ENCODE measurements at places on chromosomes 12 and 14.

DNA sequence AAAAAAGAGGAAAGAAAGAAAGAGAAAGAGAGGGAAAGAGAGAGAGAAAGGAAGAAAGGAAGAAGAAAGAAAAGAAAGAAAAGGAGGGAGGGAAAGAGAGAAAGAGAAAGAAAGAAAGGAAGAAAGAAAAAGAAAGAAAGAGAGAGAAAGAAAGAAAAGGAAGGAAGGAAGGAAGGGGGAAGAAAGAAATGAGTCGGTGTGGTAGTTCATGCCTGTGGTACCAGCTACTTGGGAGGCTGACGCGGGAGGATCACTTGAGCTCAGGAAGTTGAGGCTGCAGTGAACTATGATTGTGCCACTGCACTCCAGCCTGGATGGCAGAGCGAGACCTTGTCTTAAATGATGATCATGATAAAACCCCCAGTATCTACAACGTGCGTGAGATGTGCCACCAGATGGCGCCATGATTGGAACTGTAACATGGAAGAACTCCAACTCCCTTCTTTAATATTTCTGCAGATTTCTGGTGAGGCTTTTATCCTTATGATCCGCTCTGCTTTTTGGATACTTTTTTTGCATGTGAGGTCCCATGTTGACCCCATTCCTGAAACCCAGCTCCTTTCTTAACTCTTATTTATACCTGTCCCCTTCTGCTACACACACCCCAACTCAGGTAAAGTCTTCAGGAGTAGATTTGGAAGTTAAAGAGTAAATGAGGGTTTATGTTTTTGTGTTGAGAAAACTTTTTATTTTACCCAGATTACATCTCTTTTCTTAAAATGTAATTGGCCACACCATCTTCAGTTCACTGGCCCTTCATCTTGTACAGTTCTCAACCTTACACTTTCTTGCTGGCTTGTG lies 25.6 kb downstream of the RNASE10 start:
- DNase-seq, result peak; percentile 39

- DNase-seq, result no peak
Observed at GRCh38 chr12:53696285-53696654, 20.4 kb upstream of the ATP5MC2 start.

DNA sequence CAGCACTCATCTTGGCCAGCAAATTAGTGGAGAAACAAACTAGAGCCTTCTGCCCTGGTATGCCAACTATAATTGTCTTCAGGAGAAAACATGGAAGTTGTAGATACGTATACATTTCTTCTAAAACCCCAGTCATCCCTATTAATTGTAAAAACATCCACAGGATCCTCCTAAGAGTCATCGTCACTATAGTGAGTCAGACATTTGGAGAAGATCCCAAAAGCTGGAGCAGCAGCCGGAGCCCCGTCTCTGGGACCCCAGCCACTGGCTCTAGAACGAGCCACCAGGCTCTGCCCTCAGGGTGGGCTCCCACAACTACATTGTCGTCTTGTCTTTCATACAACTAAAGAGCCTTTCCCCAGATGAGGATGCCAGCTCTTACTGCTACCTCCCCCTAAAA lies 15.5 kb downstream of the PRKAB1 start:
- no peak for DNase-seq

GRCh38 chr14:53519137-53519536 lies 366.0 kb upstream of the DDHD1 start:
- DNase-seq, result no peak

DNA sequence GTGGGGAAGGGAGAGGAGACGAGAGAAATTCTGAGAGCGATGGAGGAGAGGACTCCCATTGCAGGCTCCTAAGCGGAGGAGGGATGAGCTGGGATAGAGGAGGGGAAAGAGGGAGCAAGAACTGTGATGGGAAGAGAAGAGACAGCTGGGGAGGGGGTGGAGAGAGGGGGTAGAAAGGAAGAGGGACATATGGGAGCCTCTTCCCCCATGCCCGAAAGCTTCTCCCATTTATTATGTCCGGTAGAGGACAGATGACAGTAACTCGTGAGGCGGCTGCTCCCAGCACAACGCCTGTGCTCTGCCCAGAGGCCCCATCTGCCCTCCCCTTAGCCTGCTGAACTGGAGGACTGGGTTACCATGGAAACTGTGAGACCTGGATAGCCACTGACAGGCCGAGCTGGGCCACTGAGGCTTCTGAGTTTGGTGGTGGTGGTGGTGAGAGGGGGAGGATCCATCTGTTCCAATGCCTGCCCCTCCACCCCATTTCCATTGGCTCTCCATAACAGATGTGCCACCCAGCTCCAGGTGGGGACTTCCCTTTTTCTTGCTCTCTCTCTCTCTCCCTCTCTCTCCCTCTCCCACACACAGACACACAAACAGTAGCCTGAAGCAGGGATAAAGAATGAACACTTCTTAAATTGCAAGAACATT lies 8.3 kb downstream of the CPNE6 start:
- DNase-seq, result no peak

DNA sequence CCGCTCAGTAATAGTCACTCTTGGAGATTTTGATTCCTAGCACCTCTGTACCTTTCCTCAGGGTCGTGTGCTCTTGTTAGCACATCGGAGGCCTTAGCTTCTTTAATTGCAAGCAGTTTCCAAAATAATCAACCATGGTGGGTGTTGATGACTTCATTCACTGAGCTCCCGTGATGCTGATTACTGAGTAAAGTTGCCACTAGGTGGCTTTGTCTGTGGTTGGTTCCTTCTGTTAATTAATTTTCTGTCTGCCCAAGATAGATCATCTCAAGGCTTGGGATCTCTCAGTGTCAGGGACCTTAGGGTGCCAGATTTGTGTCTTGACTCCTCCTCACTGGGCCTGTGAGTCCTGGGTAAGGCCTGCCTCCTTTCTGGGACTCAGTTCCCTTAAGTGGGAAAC lies 54.3 kb downstream of the PTPN11 start:
- DNase-seq, result no peak

DNA sequence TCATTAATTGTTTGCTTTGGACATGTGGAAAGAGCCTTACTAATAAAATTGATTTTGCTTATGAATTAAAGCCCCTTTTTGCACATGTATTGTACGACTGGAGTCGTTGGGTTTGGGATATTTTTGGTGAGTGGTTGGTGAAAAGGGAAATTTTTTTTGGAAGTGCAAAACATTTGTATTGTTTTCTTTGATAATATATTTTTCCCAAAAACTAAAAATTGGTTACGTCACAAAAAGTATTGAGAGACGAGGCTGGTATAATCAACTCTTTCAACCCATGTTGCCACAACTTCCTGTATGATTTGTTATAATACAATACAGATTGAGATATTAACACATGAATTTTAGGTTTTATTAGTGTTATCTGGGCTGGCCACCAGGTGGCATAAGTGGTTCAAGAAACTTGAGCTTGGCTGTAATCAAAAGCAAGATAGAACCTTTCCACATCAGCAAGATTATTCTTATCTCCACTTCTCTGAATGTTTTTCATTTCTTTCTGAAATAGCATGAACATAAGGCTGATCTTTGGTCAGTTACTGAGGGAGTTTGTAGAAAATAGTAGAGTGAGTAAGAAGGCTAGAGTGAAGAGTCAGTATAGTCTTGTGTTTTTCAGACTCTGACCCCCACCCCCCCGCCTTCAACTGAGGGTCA lies 8.7 kb downstream of the NGDN start:
- DNase-seq, result peak; percentile 42

DNA sequence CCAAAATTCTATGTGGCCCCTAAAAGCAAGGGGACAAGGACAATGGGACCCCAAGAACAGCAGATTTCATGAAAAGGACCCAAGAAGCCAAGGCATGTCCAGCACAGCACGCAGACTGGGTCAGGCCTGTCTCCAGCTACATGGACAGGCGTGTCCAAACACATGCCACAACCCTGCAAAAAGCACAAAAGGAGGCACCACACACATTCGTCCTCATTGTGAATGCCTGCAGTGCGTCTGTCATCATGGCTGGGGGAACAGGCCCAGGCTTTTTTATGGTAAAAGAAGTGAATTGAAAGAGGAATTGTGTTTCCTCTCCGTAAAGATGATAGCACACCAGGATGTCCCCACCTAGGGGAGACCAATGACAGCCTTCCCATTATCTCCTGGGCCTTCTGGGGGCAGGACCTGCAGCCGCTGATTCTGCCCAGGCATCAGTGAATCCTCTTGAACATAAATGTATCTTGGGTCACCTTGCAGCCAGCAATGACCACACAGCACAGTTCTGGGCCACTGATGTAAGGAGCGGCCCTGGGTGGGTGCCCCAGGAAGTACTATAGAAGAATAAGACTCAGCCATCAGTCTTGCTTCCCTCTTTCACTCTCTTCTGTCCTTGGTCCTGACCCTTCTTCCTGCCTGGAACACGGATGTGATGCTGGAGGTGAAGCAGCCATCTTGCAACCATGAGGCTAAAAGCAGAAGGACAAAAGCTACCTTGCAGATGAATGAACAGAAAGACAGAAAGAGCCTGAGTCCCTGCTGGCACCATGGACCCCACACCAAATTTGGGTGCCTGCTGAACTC lies 29.8 kb upstream of the C14orf180 start:
- no peak for DNase-seq

DNA sequence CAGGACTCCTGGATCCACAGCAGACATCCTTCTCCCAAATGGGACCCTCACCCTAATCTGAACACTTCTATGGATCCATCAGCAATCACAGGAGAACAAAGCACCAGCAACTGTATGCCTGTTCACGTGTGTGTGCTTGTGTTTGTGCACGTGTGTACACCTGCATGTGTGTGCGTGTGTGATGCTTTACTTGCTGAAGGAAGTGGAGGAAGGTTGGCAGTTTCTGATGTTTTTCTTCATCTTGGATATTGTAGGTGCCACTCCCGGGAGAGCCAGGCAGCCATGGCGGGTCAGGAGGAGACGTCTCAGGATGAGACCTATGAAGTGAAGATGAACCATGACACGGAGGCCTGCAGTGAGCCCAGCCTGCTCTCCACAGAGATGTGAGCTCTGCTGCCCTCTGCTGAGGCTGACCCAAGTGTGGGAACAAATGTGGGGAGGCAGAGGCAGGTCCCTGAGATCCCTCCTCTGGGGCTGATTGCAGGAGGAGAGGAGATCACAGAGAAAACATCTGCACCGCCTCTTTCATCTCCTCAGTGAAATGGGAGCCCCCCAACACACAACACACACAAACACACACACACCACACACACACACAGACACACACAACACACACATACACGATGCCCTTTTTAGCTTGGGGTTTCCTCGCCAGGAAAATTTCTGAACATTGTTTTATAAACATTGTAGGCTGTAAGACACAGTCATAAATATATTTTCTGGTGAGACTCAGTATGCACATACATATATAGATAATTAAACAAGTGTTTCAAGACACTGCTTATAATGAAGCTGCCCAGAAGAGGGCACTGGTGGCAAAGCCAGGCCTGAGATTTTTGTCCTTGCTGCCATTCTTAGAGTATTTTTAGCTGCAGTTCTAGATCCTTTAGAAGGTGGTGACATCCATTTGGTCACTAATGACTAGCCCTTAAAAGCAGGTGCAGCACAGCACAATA lies 112.2 kb upstream of the FKBP4 start:
- no peak for DNase-seq

DNA sequence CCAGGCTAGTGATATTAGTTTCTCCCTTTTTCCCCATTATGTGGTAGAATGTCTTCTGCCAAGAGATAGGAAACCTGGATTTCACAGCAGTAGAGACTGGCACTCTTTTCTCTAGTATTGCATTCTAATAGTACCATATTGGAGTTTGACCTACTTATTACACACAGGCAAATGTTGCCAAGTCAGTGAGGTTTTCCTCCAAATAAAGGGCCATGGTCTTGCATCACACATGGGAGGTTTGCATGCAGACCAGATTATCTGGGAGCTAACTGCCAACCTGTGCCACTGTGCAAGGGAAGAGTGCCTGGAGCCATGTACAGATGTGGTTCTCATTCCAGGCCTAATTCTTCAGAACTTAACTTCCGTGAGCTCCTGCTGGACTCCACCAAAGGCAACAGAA lies 113.3 kb downstream of the ANO6 start:
- no peak for DNase-seq

All from stimulated activated CD8-positive, alpha-beta memory T cell treated with anti-CD3 and anti-CD28 coated beads, Interleukin-2, amount 100 ng/mL, for 1 hour (primary cell).